ENCODE measurements at places on chromosomes 12 and 14. TPM values are rescaled to one million over a fixed set of nuclear protein-coding genes. Genes with fewer than 3 reads are reported as not detected.
A peak's percentile ranks its signal among the peaks of the same experiment; 100 is the strongest.

- H3K4me1 ChIP-seq: peaks cover 6% of the 10 kb centered on the region
- H3K27ac ChIP-seq: no peak overlapping the region
- H3K36me3 ChIP-seq: no peaks in the 10 kb centered on the region
- no peak for DNase-seq
These were observed 220.0 kb downstream of the RAD51B start for GRCh38 chr14:68039593-68039992.

DNA sequence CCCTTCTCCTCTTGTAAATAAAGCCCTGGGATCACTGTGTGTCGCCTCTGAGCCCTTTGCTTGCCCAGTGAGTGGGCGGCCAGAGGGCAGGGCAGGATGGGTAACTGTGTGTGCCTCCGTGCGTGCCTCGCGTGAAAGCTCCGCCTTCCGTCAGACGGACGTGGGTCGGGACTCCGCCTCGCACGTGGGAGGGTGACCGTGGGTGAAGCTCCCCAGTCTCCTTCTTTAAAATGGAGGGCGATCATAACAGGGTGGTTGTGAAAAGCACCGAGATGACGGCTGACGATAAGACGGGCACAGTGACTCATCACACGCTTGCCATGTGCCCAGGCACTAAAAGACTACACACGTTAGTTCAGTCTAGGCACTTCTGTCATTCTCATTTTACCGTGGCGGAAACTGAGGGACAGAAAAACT lies 9.2 kb downstream of the PHB2 start:
- peak overlapping the region; percentile 99 for H3K27ac ChIP-seq
- H3K4me1 ChIP-seq: peaks cover 46% of the 10 kb centered on the region
- H3K27me3 ChIP-seq: no peaks in the 10 kb centered on the region
- H3K4me3 ChIP-seq: peak overlapping the region; percentile 87
- H3K36me3 ChIP-seq: peaks cover 49% of the 10 kb centered on the region

DNA sequence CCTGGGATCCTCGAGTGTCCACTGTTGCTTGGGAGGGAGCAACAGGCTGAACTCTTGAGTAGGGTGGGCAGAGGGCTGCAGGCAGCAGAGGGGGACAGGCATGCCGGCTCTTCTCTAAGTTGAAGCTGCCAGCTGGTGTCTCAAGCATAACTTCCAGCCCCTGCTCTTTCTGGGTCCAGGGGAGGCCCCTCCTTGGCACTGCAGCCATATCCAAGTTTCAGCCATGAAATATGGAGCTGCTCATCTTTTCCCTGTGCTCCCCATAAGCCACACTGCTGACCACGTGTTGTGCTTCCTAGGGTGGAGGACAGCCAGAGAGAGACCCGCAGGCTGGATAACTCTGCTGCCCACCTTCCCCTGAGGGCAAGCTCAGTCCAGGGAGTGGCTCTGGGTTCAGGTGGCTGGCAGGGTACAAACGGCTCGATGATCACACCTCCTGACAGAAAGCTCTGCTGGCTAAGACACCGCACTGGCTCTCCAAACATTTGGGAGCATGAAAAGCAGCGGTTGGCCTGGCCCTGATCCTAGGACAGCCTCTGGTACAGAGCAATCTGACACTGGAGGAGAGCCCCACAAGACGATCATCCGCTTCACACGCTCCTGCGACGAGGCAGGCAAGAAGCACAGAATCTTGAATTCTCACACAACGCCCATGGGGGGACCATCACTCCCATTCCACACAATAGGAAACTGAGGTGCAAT lies 79.6 kb downstream of the PITPNM2 start:
- H3K36me3 ChIP-seq: no peaks in the 10 kb centered on the region
- DNase-seq: no peak
- no peak overlapping the region for H3K4me3 ChIP-seq
- H3K4me1 ChIP-seq: peaks cover 59% of the 10 kb centered on the region

DNA sequence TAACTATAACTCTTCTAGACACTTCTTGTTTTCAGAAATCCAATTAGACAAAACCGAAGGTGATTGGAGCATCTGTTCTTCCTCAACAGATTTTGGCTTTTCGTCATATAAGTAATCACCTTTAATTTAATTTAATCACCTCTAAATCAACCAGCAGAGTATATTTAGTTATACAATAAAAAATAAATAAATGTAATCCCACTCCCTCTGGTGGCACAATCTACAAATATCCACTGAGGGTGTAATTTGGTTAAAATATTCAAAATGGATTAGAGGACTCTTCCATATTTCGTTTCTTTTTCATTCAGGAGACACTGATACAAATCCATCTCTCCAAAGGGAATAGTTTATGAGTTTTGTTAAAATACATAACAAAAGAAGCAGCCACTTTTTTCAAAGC lies 18.3 kb upstream of the SLC35F4 start:
- H3K36me3 ChIP-seq: no peaks in the 10 kb centered on the region
- no peaks in the 10 kb centered on the region for H3K4me1 ChIP-seq
- no peak for DNase-seq
- H3K4me3 ChIP-seq: no peak overlapping the region
- no peak overlapping the region for H3K27ac ChIP-seq

GRCh38 chr12:8088574-8088973 lies 6.5 kb downstream of the NECAP1 start:
- peak overlapping the region; percentile 79 for H3K4me3 ChIP-seq
- peak; percentile 14 for DNase-seq
- H3K4me1 ChIP-seq: peaks cover 38% of the 10 kb centered on the region
- H3K36me3 ChIP-seq: peaks cover 5% of the 10 kb centered on the region
- no peaks in the 10 kb centered on the region for H3K27me3 ChIP-seq

DNA sequence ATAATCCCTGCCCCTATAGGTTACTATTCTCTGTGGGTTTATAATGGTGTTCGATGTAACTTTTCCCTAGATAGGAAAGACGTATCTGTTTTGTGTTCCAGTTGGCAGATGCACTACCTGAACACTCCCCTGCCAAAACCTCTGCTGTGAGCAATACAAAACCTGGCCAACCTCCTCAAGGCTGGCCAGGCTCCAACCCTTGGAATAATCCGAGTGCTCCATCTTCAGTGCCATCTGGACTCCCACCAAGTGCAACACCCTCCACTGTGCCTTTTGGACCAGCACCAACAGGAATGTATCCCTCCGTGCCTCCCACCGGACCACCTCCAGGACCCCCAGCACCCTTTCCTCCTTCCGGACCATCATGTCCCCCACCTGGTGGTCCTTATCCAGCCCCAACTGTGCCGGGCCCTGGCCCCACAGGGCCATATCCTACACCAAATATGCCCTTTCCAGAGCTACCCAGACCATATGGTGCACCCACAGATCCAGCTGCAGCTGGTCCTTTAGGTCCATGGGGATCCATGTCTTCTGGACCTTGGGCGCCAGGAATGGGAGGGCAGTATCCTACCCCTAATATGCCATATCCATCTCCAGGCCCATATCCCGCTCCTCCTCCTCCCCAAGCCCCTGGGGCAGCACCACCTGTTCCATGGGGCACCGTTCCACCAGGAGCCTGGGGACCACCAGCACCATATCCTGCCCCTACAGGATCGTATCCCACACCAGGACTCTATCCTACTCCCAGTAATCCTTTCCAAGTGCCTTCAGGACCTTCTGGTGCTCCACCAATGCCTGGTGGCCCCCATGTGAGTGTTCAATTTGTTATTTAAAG lies 11.3 kb downstream of the MAPK1IP1L start:
- no peaks in the 10 kb centered on the region for H3K36me3 ChIP-seq
- DNase-seq: no peak
- no peaks in the 10 kb centered on the region for H3K27me3 ChIP-seq

GRCh38 chr14:44833376-44834060 lies 128.2 kb downstream of the KLHL28 start:
- no peak overlapping the region for H3K27ac ChIP-seq
- H3K36me3 ChIP-seq: no peaks in the 10 kb centered on the region
- H3K4me1 ChIP-seq: no peaks in the 10 kb centered on the region
- no peak for DNase-seq

DNA sequence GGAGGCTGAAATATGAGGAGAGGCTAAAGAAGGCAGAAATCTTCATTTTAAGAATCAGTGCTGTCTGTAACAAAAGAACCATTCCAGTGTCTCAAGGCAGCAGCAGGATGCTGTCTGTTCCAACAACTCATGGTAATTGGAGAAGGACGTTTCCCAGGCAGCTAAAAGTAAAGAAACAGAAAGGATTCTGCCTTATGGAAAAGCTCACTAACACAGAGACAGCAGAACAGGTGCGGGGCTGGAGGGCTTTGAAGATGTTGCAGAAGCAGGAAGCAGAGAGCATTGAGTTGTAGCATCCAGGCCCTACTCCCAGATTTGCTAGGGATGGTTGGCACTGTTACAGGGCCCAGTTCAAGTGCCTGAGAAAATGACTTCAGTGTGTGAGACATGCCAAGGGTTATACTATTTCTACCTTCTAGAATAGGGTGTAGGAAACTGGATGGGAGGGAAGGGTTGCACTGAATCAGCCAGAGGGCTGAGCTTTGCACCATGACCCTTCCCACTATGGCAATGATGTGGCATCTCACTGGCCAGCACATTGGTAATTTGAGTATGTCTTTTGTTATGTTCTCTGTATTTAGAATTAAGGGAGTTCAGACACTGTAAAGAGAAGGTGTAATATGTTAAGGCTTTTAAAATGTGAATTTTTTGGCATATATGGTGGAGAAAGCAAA lies 160.0 kb upstream of the FBXO33 start:
- no peaks in the 10 kb centered on the region for H3K36me3 ChIP-seq
- no peak for DNase-seq
- no peaks in the 10 kb centered on the region for H3K27me3 ChIP-seq
- H3K27ac ChIP-seq: peak overlapping the region; percentile 61

DNA sequence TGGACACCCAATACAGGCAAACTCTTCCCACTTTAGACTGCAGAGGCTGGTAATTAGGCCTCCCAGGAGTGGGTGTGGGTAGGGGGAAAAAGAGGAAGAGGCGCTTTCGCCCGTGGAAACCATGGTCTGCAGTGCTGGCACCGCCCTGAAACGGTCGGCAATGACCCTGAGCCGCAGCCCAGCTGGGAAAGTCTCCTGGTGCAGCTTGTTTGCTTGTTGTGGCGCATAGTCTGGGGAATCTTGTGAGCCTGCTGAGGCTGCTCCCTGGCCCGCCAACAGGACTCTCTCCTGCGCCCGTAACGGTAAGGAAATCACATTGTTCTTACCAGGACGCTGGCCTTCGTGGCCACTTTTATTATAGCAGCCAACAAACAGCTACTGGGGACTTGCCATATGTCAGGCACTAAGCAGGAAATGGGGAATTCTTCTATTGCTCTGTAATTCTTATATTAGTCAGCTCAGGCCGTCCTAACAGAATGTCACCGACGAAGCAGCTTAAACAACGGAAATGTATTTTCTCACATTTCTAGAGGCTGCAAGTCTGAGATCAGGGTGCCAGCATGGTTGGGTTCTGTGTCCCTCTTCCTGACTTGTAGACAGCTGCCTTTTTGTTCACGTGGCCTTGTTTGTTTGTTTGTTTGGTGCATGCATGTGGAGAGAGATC lies 52.5 kb upstream of the RIN3 start:
- H3K4me3 ChIP-seq: no peak overlapping the region
- no peaks in the 10 kb centered on the region for H3K36me3 ChIP-seq
- peaks cover 37% of the 10 kb centered on the region for H3K4me1 ChIP-seq
- no peak for DNase-seq
- H3K27ac ChIP-seq: peak overlapping the region; percentile 53

GRCh38 chr14:22384167-22384549 lies 204.9 kb downstream of the DAD1 start:
- DNase-seq: no peak
- H3K27me3 ChIP-seq: no peaks in the 10 kb centered on the region

DNA sequence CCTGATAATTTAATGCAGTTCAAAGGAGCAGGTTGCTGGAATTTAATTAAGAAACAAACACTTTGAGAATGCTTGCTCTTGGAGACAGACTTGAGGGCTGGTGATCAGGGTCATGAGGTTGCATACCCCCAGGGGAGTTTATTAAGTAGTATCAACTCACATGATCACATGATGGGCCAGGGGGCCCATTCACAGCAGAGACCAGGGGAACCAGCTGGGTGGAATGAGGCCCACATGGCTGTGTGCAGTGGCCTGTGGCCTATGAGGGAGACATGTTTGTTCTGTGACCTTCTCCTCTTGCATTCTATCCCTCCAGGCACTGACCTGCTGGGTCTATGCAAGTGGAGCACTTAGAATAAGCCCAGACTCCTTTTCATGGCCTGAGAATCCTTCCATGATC lies 266.6 kb upstream of the PWP1 start:
- H3K27ac ChIP-seq: no peak overlapping the region
- H3K27me3 ChIP-seq: no peaks in the 10 kb centered on the region
- H3K4me1 ChIP-seq: peaks cover 19% of the 10 kb centered on the region
- no peak overlapping the region for H3K4me3 ChIP-seq
- no peak for DNase-seq
- peaks cover 26% of the 10 kb centered on the region for H3K36me3 ChIP-seq

- H3K27me3 ChIP-seq: no peaks in the 10 kb centered on the region
- no peaks in the 10 kb centered on the region for H3K36me3 ChIP-seq
- no peak overlapping the region for H3K27ac ChIP-seq
- no peak overlapping the region for H3K4me3 ChIP-seq
- DNase-seq: peak; percentile 28
These were observed 141.2 kb upstream of the C14orf180 start for GRCh38 chr14:104438166-104438887.

DNA sequence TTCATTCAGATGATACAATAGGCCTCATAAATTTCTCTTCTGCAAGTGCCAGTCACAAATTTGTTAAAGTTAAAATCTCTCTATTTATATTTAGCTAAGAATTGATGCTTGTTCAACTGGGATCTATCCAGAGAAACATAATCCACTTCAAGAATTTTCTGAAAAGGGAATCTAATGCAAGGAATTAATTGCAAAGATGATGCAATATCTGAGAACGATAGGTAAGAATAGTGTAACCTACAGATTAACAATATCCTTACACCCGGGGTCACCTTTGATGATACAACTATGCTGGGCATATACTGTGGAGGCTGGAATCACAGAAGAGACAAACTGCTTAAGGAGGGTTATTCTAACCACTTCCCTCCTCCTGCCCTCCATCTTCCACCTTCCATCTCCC lies 295.1 kb downstream of the FOXG1 start:
- no peak overlapping the region for H3K27ac ChIP-seq
- H3K27me3 ChIP-seq: no peaks in the 10 kb centered on the region
- H3K36me3 ChIP-seq: no peaks in the 10 kb centered on the region
- no peak overlapping the region for H3K4me3 ChIP-seq
- no peaks in the 10 kb centered on the region for H3K4me1 ChIP-seq
- DNase-seq: no peak

GRCh38 chr12:68868043-68868790 lies 60.2 kb downstream of the MDM2 start:
- H3K27ac ChIP-seq: no peak overlapping the region
- no peak for DNase-seq
- no peak overlapping the region for H3K4me3 ChIP-seq
- no peaks in the 10 kb centered on the region for H3K36me3 ChIP-seq
- no peaks in the 10 kb centered on the region for H3K4me1 ChIP-seq

- no peaks in the 10 kb centered on the region for H3K27me3 ChIP-seq
- no peak overlapping the region for H3K27ac ChIP-seq
These were observed 23.5 kb downstream of the KTN1 start for GRCh38 chr14:55603401-55603953.

Gene NRL
- total RNA-seq: 2.7 TPM

Gene OR6C3
- not detected for total RNA-seq

Gene PLD4
- total RNA-seq: 1.2 TPM

Gene PPP4R4
- total RNA-seq: 1.5 TPM

Gene MMP17
- total RNA-seq: 0.62 TPM

Gene RBP5
- 1.1 TPM for total RNA-seq

All from naive thymus-derived CD8-positive, alpha-beta T cell (primary cell).